ENCODE measurements at places on chromosomes 5 and 9.

DNA sequence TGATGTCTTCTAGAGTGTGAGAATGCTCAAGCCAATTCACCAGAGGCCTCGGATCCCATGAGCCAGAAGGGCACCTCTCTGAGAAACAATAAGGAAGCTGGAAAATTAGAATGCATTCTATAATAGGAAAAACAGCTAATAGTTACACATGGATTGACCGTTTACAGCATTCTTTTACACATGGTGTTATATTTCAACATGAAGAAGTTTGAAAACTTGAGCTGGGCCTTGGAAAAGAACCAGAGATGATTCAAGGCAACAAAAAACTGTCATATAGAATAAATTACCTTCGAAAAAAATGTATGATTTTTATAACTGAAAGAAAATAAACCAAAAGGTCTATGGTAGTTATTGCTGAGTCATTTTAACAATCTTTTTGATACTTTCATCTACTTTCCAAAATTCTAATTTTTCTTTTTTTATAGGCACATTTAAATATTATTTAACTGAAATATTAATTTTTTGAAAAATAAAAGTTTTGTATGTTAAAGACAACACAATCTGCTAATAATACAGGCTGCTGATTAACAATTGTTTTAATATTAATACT lies 6.2 kb downstream of the SH3TC2 start:
- DNase-seq = no peak

DNA sequence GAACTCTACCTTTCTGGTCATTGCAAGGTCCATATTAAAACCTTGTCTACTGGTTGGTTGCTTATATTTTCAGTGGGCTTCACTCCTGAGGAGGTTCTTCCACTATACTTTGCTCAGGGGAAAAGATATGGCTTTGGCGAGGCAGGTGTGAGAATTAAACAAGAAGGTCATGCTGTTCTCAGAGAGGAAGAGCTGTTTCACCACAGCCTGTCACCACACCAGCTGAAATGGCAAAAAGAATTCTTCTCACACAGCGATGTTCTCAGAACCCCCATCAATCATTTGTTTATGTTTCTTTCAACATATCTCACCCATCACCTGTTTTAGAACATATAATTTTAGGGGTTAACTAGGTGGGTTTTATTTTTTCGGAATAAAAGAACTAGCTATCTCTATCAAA lies 38.6 kb downstream of the CAPSL start:
- no peak for DNase-seq

DNA sequence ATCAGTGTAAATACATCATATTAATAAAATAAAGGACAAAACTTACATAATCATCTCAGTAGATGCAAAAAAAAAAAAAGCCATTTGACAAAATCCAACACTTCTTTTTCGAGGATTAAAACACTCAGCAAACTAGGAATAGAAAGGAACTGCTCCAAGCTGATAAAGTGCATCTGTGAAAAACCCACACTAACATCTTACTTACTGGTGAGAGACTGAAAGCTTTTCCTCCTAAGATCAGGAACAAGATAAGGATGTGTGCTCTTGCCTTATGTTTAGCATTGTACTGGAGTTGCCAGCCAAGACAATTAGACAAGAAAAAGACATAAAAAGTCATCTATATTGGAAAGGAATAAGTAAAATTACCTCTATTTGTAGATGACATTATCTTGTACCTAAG lies 120.2 kb upstream of the SAP30L start:
- DNase-seq = no peak

GRCh38 chr9:97558701-97559101 lies 57.2 kb downstream of the TMOD1 start:
- DNase-seq = no peak

GRCh38 chr9:137484551-137485315 lies 25.6 kb upstream of the NSMF start:
- no peak for DNase-seq

DNA sequence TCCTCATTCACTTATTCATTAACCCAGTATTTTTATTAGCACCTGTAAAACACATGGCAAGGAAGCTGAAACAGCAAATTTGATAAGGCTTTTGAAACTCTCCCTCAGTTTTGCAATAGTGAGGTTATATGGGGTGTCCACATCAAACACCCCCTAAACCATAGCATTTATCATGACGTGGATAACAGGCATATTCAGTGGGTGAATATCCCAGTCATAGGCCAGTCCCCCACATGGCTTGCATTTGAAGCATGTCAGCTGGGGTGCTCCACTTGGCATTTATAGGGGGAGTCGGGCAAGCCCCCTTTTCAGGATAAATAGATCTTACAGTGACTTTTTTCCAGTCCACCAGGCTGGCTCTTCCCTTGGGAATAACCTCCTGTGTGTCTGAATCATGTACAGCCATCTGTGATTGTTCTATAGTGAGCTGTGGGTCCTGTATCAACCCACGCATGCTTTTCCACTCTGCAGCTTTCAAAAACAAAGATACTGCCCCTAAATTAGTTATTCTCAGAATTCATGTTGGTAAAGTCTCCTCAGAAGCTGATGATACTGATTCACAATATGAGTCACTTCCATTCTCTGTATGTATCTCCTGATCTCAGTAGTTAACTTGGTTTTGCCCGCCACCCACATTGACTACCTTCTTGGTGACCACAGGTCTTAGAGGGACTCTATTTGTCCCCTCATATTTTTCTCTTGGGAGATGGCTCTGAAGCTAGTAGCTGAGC lies 84.4 kb upstream of the SPIN1 start:
- DNase-seq = peak; percentile 15

- DNase-seq = no peak
Measured at GRCh38 chr5:15646371-15646770, 146.4 kb downstream of the FBXL7 start.

All from renal cortical epithelial cell (primary cell).